Left ventricle myocardium inferior (tissue), 1 donor: ENCODE measurements at places on chromosomes 2 and 18.

GRCh38 chr2:120383631-120384340 lies 37.9 kb downstream of the INHBB start:
- DNase-seq, result peak; percentile 6

- no peak for DNase-seq
Measured at GRCh38 chr2:29393676-29394075, 278.5 kb downstream of the CLIP4 start.

GRCh38 chr2:177545981-177546585 lies 153.5 kb downstream of the AGPS start:
- DNase-seq, result no peak

- DNase-seq, result peak; percentile 20
Measured at GRCh38 chr2:64985447-64985846, 3.8 kb upstream of the SLC1A4 start.

DNA sequence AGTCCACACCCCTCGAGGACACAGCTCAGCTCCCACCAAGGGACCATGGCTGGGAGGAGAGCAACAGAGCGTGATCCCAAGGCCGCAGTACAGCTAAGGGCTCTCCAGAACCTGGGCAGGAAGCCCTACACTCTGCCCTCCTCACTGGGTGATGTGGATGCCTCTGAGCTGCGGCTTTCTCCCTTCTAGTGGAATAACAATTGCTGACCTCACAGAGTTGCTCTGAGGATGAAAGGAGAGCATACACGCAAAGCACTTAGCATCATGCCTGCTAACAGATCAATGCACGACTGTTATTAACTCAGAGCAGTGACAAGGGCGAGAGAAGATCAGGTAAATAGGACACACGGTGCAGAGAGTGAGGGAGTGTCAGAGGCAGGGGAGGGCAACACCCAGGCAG lies 74.2 kb downstream of the ZFP36L2 start:
- DNase-seq, result no peak

DNA sequence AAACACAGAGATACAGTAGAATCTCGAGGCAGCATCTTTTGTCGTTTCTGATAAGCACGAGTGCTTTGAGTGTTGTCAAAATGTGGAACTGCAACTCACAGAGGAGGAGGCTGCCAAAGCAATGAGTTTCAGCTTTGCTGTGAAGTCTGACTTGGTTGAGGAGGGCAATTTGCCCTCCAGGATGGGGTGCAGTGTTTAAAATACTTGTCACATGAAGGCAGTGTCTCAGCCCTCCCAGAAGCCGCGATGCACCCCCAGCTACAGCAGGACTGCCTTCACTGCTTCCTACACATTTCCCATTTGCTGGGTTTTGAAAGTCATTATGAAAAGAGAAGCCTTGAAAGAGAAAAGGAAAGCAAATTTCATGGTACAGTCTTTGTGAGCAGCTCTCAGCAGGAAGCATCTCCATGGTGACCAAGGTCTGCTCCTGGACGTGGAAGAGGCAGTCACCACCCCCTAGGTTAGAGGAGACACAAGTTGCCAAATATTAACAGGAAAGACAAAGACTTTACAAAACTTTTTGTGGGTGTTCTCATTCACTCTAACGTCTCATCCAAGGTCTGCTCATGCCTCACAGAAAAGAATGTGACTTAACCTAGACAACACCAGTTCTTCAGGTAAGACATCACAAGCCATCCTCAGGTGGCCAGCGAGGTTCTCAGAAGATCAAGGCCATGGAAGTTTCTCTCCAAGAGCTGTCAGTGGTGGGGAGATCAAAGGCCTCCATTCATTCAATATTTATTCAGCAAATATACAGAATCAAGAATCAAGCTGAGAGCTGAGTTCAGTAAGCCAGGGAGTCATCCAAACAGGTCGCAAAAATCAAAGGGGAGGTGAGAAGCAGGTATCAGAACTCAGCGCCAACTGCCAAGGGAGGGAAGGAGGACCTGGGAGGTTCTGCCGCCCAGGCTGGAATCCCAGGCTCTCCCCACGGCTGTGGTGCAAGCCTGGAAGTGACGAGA lies 476.0 kb downstream of the EIPR1 start:
- DNase-seq, result no peak

- no peak for DNase-seq
Measured at GRCh38 chr2:174026122-174026845, 61.1 kb upstream of the SP3 start.

DNA sequence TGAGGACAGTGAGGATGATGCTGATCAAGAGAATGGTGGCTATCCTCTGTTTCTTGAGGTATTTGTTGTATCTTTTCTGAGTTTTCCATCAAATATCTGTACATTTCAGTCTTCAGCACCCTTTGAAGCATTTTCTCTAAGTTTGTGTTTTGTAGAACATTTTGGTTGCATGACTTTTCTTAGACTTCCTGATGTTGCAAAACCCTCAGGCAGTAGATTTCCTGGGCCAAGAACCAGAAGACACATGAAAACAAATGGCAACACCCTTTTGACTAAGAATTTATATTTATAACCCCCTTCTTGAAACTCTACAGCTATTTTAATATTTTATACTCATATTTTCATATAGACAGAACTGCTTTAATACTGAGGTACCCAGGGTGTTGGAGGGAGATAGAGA lies 16.2 kb downstream of the HNMT start:
- no peak for DNase-seq

DNA sequence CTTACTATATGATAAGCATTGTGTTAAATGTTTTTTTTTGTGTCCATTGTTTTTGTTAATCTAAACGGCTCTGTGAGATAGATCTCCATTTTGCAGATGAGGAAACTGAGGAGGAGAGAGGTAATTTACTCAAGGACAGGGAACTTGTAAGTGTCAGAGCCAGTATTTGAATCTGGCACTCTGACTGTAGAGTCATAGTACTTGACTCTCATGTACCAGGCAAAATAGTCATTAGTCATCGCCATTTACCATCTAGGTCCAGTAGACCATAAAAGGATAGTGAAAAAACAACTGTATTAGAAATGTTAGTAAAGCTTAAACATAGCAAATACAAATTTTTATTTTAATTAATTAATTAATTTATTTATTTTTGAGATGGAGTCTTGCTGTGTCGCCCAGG lies 4.8 kb downstream of the PSMD14 start:
- DNase-seq, result no peak

GRCh38 chr2:4175343-4175742 lies 472.0 kb downstream of the DCDC2C start:
- no peak for DNase-seq

DNA sequence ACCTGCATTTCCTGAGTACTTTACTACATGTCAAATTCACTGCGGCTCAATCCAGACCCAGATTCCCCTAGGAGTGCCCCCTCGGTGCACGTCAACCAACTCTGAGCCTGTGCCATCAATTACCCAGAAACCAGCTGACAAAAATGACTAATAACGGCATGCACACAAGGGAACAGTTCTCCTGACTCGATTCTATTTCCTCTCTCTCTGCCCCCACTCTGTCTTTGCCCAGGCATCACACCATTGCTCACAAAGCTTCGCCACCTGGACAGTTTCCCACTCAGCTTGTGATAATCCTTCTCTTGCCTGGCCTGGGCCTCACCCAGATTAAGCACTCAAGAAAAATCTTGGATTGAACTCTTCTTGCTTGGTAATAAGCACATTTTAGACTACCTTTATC lies 115.3 kb upstream of the NDUFV2 start:
- no peak for DNase-seq

DNA sequence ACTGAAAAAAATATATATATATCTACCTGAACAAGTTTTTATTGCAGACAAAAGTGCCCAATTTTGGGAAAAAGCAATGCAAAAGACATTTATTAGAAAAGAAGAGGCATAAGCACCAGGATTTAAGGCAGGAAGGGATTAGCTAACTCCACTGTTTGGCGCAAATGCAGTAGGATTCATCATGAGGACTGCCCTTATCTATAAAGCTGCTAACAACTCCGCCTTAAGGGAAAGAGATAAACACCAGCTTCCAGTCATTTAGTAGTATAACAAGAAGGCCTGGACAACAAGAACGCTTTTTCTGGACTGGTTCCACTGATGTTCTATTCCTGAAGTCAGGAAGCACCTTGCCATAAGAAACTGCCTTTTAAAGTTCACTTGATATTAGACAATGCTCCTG lies 52.9 kb upstream of the FSHR start:
- DNase-seq, result no peak

DNA sequence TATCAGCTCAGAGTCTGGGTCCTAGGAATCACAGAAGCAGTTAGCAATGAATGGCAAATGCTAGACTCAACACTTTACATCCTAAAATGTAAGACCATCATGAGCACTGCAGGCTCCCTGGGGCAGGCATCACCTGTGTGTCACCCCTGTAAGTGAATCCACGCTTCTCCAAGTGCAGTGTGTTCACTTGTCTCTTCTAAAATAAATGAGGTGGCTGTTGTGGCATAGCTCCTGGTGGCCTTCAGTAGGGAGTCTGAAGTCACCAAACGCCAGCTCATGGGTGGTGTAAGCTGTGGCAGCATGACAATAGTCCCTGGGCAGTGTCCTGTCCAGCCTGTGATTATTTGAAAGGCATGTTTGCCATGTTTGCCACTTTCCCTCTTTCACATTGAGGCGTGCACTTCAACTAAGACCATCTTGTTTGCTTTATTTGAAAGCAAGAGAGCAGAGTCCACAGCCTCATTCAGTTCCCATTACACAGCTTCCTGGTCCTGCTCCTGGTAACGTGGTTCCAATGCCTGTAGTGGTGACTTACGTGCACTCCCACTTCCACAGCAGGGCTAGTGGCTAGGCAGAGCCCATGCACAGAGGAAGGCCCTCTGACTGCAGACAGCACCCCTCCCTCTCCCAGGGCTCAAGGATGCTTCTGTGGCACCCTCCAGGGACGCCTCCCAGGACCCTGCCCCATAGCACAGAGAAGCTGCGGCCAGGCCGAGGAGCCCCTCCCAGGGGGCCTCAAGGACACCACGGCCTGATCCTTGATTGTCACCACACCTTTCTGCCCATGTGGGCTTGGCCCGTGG lies 24.3 kb downstream of the COA5 start:
- DNase-seq, result no peak

DNA sequence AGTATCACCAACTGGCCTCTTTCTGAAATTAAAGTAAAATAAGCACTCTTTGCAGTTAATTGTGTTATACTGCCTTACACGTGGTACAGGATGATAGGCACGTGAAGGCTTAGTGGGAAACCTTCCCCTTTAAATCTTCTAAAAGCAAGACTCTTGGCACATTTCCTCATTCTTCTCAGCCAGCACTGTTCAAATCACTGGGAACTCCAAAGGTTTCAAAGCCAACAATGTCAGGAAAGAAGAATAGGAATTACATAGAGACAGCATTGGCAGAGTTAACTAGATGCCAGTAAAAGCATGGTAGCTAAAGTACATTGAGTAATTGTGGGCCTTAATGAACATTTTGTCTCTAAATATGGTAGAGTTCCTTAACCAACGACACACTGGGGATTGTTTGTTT lies 96.4 kb downstream of the DTNA start:
- DNase-seq, result no peak

- no peak for DNase-seq
Measured at GRCh38 chr2:215769246-215769645, 244.1 kb downstream of the MREG start.

GRCh38 chr18:69022426-69022825 lies 224.5 kb downstream of the CCDC102B start:
- DNase-seq, result no peak

- peak; percentile 81 for DNase-seq
Measured at GRCh38 chr2:61763605-61764034, 90.2 kb downstream of the FAM161A start.

GRCh38 chr2:11749646-11750349 lies 3.4 kb downstream of the LPIN1 start:
- DNase-seq, result no peak

GRCh38 chr18:9638886-9639285 lies 24.5 kb upstream of the PPP4R1 start:
- no peak for DNase-seq

- DNase-seq, result no peak
Measured at GRCh38 chr2:151826737-151827157, 1.5 kb downstream of the ARL5A start.

DNA sequence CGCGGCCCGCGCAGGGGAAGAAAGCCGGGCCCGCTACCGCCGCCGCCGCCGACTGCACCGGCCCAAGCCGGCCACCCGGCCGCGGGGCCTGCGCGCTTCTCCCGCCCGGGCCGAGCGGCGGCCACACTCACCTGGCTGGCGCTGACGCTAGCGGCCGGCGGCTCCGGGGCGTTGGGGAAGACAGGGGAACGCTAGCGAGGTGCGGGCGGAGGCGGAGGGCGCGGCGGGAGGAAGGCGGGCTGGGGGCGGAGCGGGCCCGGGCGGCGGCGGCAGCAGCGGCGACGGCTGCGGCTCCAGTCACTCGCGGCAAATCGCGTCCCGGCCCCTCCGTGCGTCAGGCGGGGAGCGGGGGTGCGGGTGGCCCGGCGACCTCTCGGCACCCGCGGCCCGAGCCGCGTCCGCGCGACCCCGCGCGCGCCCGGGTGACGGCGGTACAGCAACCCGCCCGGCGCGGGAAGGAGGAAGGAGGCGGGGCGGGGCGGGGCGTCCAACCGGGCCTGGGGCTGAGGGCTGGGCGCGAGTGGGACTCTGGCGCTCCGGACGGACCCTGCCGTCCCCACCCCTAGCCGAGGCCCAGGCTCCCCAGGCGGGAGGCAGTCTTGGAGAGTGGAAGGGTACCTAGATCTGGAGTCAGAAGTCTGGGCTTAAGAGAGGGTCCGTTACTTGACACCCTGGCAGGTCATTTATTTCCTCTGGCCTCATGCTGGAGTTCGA lies at the start of gene SESTD1:
TSS of gene SESTD1 (minus strand) at position 465 of the 714 bp plus-strand sequence. CDS start 72,991 bp downstream, outside the sequence.
- DNase-seq, result peak; percentile 77

DNA sequence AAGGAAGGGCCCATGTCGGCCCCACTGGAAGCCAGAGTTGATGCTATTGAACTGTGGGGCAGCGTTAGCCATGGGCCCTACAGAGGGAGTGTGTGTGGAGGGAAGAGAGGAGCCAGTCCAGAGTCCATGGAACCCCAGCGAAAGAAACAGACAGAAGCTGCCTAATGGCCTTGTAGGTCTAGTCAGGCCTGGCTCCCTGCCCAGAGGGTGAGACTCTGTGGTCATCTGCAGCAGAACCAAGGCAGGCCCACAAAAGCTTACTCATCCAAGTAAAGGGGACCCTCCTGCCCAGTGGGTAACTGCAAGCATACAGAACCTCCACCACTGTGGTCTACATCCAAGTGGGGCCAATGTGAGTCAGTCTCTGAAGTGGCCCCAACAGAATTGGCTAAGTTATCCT lies 439.8 kb downstream of the TGIF1 start:
- DNase-seq, result no peak

DNA sequence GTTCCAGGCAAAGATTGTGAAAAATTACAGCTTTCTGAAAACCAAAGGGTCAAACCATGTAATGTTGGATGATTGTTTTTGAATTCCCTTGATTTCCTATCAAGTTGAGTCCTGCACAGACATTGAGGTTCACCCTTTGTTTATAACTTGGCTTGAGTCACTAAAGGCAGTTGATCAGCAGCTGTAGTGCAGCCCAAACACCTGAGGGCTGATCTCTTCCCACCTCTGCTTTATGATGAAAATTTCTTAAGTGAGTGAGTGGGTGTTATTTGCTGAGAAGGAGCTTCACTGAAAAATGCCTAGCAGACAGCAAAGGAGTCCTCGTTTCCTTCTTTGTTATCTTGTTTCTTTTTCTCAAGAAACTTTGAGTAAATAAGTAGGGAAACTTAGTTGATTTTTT lies 31.9 kb upstream of the BMPR2 start:
- no peak for DNase-seq
